ENCODE measurements at places on chromosomes 6 and 20.

GRCh38 chr6:143528164-143528811, 16.8 kb upstream of the FUCA2 start:
- H3K27me3 ChIP-seq, result no peaks in the 10 kb centered on the region
- H3K36me3 ChIP-seq, result peaks cover 3% of the 10 kb centered on the region
- H3K4me1 ChIP-seq, result peaks cover 18% of the 10 kb centered on the region
- no peak for DNase-seq
- peak overlapping the region; percentile 14 for H3K4me3 ChIP-seq

GRCh38 chr6:89035252-89036101, 45.1 kb upstream of the PNRC1 start:
- H3K4me1 ChIP-seq, result peaks cover 5% of the 10 kb centered on the region
- peaks cover 3% of the 10 kb centered on the region for H3K36me3 ChIP-seq
- no peak overlapping the region for H3K4me3 ChIP-seq
- H3K27me3 ChIP-seq, result no peaks in the 10 kb centered on the region

DNA sequence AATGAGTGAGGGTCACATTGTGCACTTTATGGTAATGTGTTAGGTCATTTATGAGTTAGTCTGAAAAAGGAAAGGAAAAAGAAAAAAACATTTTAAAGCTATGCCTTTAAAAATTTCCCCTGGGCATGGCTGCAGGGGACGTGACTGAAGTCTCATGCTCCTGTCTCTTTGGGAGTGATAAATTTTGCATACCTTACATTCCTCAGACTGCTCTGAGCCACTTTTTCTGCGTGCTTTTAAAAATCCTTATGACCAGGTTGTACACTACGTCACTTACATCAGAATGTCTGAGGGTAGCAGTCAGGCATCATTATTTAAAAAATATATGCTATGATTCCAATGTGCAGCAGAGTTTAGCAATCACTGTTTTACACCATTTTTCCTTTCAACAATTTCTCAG, 121.2 kb downstream of the RFPL4B start:
- no peak overlapping the region for H3K4me3 ChIP-seq
- no peaks in the 10 kb centered on the region for H3K4me1 ChIP-seq
- H3K27me3 ChIP-seq, result no peaks in the 10 kb centered on the region
- no peak for DNase-seq
- H3K36me3 ChIP-seq, result no peaks in the 10 kb centered on the region

DNA sequence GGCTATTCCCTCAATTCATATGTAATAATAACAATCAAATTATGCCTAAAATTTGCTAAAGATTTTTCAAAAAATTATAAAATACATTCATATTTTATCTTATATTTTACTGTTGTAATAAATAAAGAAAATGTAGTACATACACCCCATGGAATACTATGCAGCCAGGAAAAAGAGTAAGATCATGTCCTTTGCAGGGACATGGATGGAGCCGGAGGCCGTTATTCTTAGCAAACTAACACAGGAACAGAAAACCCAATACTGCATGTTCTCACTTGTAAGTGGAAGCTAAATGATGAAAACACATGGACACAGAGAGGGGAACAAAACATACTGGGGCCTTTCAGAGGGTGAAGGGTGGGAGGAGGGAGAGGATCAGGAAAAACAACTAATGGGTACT, 584.2 kb upstream of the MMS22L start:
- H3K27me3 ChIP-seq, result no peaks in the 10 kb centered on the region
- H3K36me3 ChIP-seq, result no peaks in the 10 kb centered on the region
- no peak overlapping the region for H3K27ac ChIP-seq
- no peak overlapping the region for H3K4me3 ChIP-seq
- H3K4me1 ChIP-seq, result no peaks in the 10 kb centered on the region
- DNase-seq, result no peak

DNA sequence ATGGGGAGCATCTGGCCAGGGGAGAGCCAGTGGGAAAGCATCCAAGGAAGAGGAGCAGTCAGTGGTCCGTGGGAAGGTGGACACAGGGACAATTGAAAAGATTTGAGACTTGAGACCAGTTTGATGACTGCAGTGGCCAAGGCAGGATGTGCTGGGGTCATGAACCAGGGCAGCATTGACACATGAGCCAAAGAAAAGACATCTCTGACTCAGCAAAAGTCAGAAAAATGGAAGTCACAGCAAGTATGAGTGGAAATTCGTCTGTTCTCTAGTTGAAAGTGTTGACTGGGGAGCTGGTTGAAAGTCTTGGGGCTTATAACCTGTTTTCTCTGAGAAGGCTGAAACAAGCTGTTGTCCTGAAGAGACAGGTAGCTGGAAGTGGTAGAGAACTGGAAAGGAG, 31.3 kb downstream of the RAB22A start:
- H3K27me3 ChIP-seq, result no peaks in the 10 kb centered on the region
- no peak for DNase-seq
- H3K36me3 ChIP-seq, result peaks cover 27% of the 10 kb centered on the region

- peak; percentile 3 for DNase-seq
- no peak overlapping the region for H3K27ac ChIP-seq
- H3K36me3 ChIP-seq, result no peaks in the 10 kb centered on the region
- no peaks in the 10 kb centered on the region for H3K4me1 ChIP-seq
- peaks cover 7% of the 10 kb centered on the region for H3K27me3 ChIP-seq
Measured at GRCh38 chr6:170203212-170203611, 87.7 kb downstream of the DLL1 start.

GRCh38 chr20:35788796-35789195, 17.0 kb downstream of the PHF20 start:
- peaks cover 3% of the 10 kb centered on the region for H3K36me3 ChIP-seq
- no peak overlapping the region for H3K27ac ChIP-seq
- no peak for DNase-seq
- H3K27me3 ChIP-seq, result no peaks in the 10 kb centered on the region

DNA sequence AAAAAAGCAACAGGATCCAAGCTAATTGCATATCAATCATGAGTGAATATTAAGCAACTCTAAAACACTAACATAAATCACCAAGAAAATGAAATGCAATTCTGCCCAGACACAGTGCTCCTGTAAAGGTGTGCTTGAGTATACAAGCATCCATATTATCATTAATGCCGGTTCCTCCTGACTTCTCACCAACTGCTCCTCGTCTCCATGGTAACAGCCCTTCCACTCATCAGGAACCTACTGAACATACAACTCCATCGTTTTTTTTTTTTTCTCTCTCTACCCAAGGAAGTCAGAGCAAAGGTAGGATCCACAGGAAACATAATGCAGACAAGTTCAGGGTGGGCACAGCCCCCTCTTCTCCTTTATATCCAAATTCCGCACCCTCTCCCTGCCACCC, 12.4 kb downstream of the GABBR1 start:
- no peak overlapping the region for H3K4me3 ChIP-seq
- peaks cover 16% of the 10 kb centered on the region for H3K27me3 ChIP-seq
- no peaks in the 10 kb centered on the region for H3K4me1 ChIP-seq
- peaks cover 1% of the 10 kb centered on the region for H3K36me3 ChIP-seq

GRCh38 chr20:54011346-54011745, 59.0 kb downstream of the BCAS1 start:
- no peaks in the 10 kb centered on the region for H3K36me3 ChIP-seq
- H3K27me3 ChIP-seq, result peaks cover 3% of the 10 kb centered on the region
- H3K4me3 ChIP-seq, result no peak overlapping the region
- no peak for DNase-seq

GRCh38 chr6:95203153-95203754, 374.1 kb upstream of the MANEA start:
- no peaks in the 10 kb centered on the region for H3K27me3 ChIP-seq
- no peaks in the 10 kb centered on the region for H3K36me3 ChIP-seq
- H3K4me3 ChIP-seq, result no peak overlapping the region
- H3K4me1 ChIP-seq, result no peaks in the 10 kb centered on the region
- peak; percentile 23 for DNase-seq

DNA sequence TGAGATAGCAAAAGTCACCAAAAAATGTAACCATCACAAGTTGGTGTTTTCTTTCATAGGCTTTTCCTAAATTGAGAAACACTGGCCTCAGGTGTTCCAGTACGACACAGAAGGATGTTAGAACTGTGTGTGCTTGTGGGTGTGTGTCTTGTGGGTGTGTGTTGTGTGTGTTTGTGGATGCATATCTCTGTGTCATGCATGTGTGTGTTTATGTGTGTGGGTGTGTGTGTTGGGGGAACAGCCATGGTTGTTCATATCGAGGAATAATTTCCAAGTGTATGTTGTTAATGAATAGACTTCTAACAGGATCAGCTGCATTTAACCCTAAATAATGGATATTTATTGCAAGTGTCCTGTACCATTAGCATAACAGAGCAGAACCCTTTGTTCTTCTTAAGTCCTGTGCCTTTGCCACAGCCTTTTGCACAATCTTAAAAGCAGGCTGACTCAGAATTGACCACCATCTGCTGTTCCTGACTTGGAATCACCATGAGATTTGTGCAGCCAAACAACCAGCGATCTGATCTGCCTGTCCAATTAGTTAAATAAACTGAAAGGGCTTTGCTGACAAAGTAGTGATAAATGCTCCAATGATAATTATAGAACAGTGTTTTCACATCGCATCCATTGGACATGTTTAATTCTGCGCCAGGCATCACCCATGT, 7.6 kb downstream of the CD93 start:
- H3K27ac ChIP-seq, result no peak overlapping the region
- H3K27me3 ChIP-seq, result peaks cover 15% of the 10 kb centered on the region
- no peak overlapping the region for H3K4me3 ChIP-seq
- no peak for DNase-seq

DNA sequence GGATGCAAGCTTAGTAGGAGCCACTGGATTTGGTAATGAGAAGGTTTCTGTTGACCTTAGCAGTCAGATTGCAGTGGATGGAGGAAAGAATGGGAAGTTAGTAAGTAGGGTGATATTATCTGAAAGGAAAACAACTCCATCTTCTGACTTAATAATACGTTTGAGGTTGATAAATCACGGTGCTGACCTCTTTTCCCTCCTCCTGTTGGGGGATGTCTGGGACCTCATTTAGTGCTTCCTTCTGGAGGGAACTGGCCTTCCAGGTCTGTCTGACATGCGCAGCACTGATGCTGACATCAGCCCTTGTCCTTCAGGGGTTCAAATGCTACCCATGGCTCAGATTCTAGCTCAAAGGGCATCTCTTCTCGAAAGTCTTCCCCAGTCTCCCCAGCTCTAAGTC, 48.2 kb upstream of the AKAP12 start:
- no peak overlapping the region for H3K27ac ChIP-seq
- no peaks in the 10 kb centered on the region for H3K4me1 ChIP-seq
- H3K4me3 ChIP-seq, result no peak overlapping the region

GRCh38 chr6:14638906-14639761, 521.6 kb downstream of the CD83 start:
- H3K27ac ChIP-seq, result no peak overlapping the region
- H3K4me1 ChIP-seq, result peaks cover 44% of the 10 kb centered on the region
- DNase-seq, result no peak
- no peak overlapping the region for H3K4me3 ChIP-seq
- peaks cover 1% of the 10 kb centered on the region for H3K36me3 ChIP-seq
- peaks cover 11% of the 10 kb centered on the region for H3K27me3 ChIP-seq

DNA sequence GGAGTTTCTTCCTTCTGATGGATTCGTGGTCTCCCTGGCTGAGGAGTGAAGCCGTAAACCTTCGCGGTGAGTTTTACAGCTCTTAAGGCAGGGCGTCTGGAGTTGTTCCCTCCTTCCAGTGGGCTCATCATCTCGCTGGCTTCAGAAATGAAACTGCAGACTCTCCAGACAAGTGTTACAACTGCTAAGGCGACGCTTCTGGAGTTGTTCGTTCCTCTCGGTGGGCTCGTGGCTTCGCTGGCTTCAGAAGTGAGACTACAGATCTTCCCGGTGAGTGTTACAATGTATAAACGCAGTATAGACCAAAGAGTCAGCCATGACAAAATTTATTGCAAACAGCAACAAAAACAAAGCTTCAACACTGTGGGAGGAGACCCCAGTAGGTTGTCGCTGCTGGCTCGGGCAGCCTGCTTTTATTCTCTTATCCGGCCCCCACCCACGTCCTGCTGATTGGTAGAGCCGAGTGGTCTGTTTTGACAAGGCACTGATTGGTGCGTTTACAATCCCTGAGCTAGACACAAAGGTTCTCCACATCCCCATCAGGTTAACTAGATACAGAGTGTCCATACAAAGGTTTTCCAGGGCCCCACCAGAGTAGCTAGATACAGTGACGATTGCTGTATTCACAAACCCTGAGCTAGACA, 113.2 kb downstream of the GPX5 start:
- H3K4me1 ChIP-seq, result peaks cover 12% of the 10 kb centered on the region
- no peak overlapping the region for H3K27ac ChIP-seq
- H3K27me3 ChIP-seq, result peaks cover 43% of the 10 kb centered on the region

- DNase-seq, result no peak
- H3K36me3 ChIP-seq, result peaks cover 76% of the 10 kb centered on the region
- H3K27me3 ChIP-seq, result no peaks in the 10 kb centered on the region
- H3K27ac ChIP-seq, result peak overlapping the region; percentile 97
- H3K4me3 ChIP-seq, result peak overlapping the region; percentile 49
Measured at GRCh38 chr6:35309611-35310264, 12.1 kb downstream of the DEF6 start.
